ENCODE measurements at places on chromosomes 4 and X. TPM values are rescaled to one million over a fixed set of nuclear protein-coding genes. Genes with fewer than 3 reads are reported as not detected.

The L1CAM gene
- total RNA-seq, result 4.3 TPM

The CT45A2 gene
- total RNA-seq, result not detected

The TRIM60 gene
- not detected for total RNA-seq

The NAT8L gene
- 0.23 TPM for total RNA-seq

Measured in aorta (tissue), 5 donors.